ENCODE measurements at places on chromosomes 13 and 19.

- no peak for DNase-seq
These were observed 40.3 kb upstream of the USPL1 start for GRCh38 chr13:30577401-30577852.

- DNase-seq, result no peak
These were observed 6.4 kb downstream of the WIZ start for GRCh38 chr19:15443325-15443724.

GRCh38 chr19:48631225-48631624 is 6.0 kb downstream of the DBP start:
- DNase-seq, result no peak

DNA sequence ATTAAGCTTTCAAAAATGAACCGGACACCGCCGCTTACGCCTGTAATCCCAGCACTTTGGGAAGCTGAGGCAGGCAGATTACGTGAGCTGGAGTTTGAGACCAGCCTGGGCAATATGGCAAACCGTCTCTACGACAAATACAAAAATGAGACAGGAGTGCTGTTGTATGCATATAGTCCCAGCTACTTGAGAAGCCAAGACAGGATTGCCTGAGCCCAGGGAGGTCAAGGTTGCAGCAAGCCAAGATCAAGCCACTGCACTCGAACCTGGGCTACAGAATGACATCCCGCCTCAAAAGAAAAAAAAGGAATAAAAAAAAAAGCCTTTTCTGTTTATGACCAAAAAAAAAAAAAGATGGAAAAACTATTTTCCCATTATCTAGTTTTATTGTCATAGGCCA is 96.4 kb downstream of the RBM26 start:
- DNase-seq, result no peak

DNA sequence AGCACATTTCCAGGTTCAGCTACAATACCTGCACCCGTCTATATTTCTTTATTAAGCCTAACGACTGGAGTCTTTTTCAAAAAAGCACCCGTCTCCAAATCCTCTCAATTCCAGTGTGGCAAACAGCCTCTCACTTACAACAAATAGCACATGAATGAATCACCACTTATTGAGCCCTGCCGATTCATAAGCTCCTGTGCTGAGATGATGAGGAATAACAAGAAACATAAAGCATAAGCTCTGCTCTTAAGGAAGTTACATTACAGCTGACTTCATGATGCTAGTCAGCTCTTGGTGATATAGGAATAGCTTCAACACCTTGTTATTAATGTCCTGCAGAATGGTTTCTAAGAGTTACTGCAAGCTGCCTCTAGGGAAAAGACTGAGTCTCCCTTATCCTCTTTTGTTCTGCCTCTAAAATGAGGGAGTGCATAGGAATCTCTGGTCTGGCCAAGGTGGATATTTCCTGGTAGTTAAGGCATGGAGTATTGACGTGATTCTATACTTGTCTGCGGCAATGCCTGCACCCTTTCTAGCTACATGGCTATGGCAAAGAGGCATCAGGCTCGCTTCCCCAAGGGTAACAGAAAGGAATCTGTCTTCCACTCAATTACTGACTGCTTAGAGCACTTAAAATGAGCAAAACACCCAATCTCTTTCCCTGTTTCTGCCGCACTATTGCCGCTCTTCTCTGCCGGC is 195.7 kb downstream of the KLF12 start:
- DNase-seq, result no peak

DNA sequence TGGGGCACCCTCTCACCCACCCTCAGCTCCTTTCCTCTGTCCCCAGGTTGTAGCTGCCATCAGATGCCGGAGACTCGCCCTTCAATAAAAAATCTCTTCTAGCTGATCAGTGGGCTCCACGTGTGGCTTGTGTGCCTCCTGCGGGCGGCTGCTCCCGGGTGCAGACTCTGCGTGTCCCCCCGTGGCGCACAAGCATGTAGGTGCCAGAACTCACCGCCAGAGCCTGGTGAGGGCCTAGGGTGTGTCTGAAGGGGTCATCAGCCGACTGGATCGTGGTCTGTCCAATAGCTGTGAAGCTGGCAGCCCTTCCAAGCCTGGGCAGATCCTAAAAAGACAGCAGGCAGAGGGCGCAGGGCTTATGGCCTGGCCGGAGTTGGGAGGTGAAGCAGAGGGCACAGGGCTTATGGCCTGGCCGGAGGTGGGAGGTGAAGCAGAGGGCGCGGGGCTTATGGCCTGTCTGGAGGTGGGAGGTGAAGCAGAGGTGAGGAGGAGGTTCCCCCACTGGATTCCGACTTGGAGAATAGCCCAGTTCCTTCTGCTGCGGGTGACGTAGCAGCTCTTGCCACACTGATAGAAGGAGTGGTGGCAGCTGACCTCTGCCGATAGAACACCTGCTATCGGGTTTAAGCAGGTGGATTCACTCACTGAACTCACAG is 11.7 kb downstream of the NOP53 start:
- DNase-seq, result no peak

DNA sequence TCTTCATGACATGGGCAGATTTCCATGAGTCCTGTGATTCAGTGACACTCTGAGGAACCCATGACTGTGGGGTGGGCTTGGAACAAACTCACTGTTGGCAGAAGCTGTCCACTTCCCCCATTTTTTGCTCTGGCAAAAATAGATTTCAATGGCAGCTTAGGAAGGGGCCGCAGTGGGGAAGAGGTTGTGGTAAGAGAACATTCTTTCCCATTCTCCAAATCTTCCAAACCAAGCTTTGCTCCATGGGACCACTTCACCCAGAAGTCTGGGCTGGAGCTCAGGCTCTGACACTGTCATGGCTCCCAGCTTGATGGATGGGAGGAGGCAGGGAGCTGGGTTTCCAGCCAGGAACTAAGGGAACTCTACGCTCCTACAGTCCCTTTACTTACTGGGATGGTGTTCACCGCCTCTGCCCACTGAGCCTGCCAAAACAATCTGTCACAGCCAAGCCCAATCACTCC is 24.9 kb upstream of the MEDAG start:
- DNase-seq, result no peak

All from HEK293T (cell line).